ENCODE measurements at places on chromosomes 5 and 9.

GRCh38 chr9:136257381-136258298 lies 12.0 kb upstream of the QSOX2 start:
- no peak for DNase-seq

- no peak for DNase-seq
Measured at GRCh38 chr5:98713027-98713426, 60.4 kb upstream of the RGMB start.

DNA sequence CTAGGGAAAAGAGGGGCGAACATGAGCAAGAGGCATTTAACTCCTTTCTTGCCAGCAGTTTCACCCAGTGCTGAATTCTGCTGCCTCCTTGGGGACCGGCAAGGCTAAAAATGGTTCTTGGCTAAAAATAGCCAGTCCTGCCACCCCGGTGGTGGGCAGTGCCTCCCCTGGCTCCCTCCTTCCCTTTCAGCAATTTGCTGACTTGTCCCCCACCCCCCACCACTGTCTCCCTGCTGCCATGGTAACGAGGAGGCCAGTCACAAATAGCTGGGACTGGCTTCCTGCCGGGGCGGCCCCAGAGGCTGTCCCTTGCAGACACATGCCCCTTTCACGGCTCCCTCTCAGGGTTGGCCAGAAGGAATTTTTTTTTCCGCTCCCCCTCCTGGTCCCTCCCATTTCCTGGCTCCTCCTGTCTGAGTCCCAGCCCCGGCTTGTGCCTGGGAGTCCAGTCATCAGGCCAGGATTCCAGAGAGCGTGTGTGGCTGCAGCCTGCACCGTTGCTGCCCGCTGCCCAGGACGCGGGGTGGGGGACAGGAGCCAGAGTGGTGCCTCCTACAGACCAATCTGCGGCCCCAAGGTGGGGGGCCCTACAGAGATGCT lies 130.3 kb downstream of the RGS3 start:
- DNase-seq: peak; percentile 99

- peak; percentile 32 for DNase-seq
Measured at GRCh38 chr5:64827703-64828102, 59.0 kb downstream of the CWC27 start.

DNA sequence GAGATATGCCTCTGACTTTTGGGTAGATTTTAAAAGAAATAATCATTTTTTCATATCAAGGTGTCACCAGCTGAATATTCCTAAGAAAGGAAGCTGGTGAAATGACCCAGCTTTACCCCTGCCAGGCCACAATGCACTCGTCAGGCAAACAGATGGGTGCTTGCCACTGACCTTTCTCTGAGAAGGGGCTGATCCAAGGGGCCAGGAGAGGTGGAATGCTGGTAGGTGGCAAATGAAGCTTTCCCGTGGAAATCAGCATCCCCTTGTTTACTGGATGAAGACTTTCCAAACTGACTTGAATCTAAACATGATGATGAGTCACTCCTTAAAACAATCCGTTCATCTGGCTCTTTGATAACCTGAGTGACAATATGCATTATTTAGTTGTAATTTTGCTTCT lies 44.3 kb upstream of the PLPP6 start:
- no peak for DNase-seq

GRCh38 chr9:82034956-82035731 lies 46.6 kb downstream of the SPATA31D1 start:
- no peak for DNase-seq

GRCh38 chr5:134517553-134517952 lies 7.9 kb upstream of the JADE2 start:
- no peak for DNase-seq

GRCh38 chr5:60841361-60841760 lies 2.7 kb downstream of the ELOVL7 start:
- DNase-seq: no peak

GRCh38 chr5:133400831-133401351 lies 211.4 kb downstream of the FSTL4 start:
- no peak for DNase-seq

DNA sequence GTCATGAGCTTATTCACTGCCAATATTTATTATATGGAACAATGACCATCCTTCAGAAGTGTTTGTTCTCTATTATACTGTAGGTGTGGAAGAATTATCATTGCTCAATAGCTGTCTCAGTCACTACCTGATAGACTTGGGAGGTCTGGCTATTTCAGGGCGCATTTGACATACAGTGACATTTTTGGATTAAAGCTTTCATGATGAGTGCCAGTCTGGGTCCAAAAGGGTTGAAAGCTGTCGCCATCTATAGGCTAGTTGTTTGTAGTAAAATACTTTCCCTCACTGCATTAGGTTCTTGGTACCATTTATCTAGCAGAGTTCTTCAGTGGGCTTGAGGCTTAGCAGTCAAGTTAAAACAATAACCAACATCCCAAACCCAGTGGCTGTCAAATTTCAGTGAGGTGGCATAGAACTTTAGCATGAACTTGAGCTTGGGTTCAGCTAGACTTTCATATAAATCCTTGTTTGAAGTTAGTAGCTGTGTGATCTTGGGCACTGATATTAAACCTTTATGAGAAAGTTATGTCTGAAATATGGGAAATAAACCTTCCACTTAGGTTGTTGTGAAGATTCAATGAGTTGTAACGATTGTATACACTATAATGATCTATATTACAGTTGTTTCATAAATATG lies 110.5 kb upstream of the CDKN2B start:
- DNase-seq: peak; percentile 63

- DNase-seq: no peak
Measured at GRCh38 chr9:32701321-32702022, 66.0 kb upstream of the TAF1L start.

- DNase-seq: peak; percentile 99
Measured at GRCh38 chr5:150789943-150790611, 11.5 kb downstream of the SMIM3 start.

GRCh38 chr9:118100529-118101419 lies 396.6 kb downstream of the TLR4 start:
- DNase-seq: no peak

DNA sequence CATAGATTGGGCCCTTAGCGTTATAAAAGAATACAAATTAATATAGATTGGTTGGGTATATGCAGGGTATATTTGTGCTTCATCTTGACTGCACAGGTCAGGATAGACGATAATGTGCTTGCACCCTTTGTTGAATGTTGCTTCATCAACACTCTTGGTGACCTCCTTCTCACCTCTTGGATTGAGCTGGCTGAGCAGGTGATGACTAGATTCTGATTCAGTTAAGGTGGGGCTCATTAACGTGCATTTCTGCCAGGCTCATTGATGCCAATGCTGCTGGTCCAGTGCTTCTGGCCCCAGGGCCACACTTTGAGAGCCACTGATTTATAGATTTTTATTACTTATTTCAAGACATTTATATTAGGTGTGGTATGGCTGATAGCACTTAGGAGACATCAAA lies 27.7 kb downstream of the PCSK5 start:
- no peak for DNase-seq

- DNase-seq: no peak
Measured at GRCh38 chr9:5321058-5321457, 16.5 kb upstream of the RLN2 start.

GRCh38 chr9:30039712-30040111 lies 2344.7 kb upstream of the ACO1 start:
- DNase-seq: no peak

DNA sequence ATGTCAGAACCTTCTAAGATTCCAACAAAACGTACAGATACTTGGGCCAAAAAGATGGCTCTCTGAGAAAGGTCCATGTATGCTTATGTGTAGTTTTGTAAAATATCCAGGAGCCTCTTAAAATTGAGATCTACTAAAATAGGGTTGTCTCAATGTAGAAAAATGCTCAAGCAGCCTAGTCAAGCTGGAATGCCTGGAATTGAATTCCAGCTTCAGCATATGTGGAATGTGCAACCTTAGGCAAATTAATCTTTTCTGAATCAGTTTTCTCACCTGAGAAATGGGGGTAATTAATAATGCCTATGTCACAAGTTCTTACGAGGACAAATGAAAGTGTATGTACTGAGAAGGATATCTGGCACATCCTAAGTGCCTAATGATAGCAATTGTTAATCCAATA lies 662.4 kb downstream of the DTWD2 start:
- peak; percentile 7 for DNase-seq

GRCh38 chr5:45695804-45696156 lies 400 bp downstream of the HCN1 start:
- DNase-seq: no peak

DNA sequence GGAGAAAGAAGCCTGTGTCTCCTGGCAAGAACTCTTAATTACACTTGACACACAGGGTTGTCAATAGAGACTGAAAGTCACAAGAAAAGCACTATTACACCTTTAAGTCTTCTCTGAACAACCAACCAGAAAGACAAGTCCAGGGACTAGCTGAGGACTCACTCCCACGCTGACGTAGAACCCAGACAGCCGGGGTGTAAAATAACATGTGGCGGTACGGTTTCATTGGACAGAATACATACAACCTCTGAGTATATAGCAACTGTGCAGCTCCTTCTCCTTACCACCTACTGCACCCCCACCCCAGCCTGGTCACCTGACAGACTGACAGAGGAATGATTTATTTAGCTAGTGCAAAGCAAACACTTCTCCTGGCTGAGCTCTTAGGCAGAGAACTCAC lies 103.4 kb upstream of the RASEF start:
- DNase-seq: no peak

DNA sequence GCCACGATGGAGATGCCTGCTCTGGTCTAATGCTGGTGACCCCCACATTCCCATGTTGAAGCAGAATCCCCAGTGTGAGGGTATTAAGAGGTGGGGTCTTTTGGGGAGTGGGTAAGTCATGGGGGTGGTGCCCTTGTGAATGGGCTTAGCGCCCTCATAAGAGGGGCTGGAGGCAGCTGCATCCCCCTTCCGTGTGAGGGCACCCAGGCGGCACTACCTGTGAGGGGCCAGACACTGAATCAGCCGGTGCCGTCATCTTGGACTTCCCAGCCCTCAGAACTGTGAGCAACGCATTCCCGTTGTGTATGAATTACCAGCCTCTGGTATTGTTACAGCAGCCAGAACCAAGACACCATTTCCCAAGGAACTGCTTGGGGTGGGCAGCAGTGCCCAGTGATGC lies 27.0 kb upstream of the RNF130 start:
- DNase-seq: no peak

GRCh38 chr9:136847088-136847825 lies 2.0 kb upstream of the PHPT1 start:
- DNase-seq: peak; percentile 19

- peak; percentile 27 for DNase-seq
Measured at GRCh38 chr9:19232823-19233194, 2.3 kb downstream of the DENND4C start.

DNA sequence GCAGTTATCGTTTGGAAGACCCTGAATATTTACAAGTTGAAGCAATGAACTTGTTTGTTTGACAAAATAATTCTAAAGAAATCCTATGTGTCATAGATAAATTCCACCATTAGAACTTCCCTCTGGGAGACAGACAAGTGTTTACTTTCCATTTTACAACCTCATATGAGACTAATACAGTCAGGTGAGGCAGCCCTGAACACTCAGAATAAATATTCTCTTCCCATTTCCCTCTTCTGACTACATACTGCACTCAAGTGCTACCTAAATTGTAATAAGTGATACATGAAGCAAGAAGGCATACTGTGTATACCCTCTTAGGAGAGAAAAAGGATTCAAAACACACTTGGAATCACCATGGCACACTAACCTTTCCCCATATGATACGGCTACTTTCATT lies 6.8 kb downstream of the RASEF start:
- no peak for DNase-seq

DNA sequence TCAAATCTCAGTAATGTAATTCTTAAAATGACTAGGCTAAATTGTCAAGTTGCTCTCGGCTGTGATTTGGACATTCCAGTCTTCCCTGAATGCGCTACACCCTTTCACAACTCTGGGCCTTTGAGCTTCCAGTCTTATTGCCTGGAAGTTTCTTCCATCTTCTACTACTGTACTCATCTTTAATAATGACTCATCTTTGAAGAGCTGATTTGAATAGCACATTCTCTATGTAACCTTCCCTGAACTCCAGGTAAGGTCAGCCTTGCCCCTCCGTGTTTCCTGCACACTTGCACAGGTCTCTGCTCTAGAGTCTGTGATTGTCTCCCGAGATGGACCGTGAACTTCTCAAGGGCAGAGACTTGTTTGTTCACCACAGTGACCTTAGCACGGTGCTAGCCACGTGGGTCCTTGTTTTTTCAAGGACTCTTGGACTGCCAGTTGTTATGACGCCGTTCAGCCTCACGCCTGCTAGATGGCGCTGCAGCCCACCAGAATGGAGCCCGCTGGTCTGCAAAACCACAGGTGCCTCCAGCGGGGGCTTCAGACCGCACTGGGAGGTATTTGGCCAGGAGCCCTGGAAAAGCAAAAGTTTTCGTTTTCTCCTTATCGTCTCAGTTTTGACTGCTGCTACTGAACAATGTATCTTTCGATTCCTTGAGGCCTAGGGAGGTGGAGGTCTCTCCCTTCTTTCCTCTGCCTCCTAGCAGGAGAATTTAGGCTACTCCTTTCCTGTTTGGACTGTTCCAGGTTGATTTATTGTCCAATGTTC lies 44.4 kb downstream of the SEC61B start:
- peak; percentile 74 for DNase-seq

GRCh38 chr5:137282216-137282615 lies 216.9 kb downstream of the SPOCK1 start:
- no peak for DNase-seq
